Activated T-helper 2 cell treated with anti-CD3 and anti-CD28 coated beads, Interferon-gamma antibody, Interleukin-2, Interleukin-4, amounts not matched to agents 10 μg/mL and 5 μg/mL and 100 μg/mL, durations not matched to agents 14 hours and 24 hours and 36 hours (primary cell): ENCODE measurements at places on chromosomes 2 and 18.

- no peak for DNase-seq
Measured at GRCh38 chr2:85496436-85496835, 42.5 kb upstream of the MAT2A start.

DNA sequence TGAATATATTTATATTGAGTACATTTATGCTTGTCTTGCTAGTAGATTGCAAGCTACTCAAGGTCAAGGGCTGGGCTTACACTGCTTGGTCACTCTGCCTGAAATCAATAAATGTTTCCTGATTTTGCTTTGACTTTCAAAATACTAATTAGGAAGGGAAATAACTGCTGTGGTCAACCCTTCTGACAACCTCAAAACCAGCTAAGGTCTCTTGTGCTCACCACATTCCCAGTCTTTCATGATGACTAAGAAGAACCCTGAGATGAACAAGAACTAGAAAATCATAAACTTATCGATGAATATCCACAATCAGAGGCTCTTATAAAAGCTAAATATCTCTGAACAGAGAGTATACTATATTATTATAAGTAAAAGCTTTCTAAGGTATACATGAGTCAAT, 33.3 kb downstream of the ABCB11 start:
- no peak for DNase-seq

GRCh38 chr2:128371648-128372345, 53.1 kb upstream of the HS6ST1 start:
- DNase-seq: no peak

DNA sequence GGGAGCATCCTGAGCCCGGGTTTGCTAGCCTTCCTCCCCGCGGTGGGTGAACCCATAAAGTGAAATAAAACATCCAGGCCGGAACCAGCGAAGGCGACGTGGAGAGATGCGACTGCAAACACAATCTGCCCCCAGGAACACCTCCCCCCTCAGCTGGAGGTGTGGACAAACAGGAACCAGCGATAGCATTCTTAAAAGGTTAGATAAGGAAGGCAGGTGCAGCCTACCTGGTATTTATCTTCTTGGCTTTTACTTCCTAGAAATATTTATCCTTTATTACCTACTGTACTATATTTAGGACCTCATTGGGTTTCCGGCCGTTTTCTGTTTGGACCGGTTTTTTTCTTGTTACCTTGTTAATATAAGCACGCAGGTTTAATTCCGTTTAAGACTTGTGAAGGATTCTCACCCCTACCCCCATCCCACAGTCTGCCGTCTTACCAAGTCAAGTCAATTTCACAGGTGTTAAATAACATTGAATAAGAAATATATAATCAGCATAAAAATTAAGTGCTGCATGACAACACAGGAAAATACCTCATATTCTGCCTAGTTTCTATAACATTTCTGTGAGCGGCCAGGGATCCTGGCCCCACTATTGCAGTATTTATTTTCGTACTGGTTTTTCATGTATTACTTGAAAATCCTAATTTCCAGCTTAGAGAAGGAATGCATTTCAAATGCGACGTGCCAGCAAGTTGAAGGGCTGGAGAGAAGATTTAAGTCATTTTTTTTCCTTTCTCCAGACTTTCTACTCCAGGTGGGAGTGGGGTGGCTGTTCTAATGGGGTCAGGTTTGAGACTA, 224.0 kb upstream of the ID2 start:
- no peak for DNase-seq
